ENCODE measurements at places on chromosomes 6 and 20.

- no peak for DNase-seq
Measured at GRCh38 chr20:51586005-51586440, 43.5 kb upstream of the NFATC2 start.

GRCh38 chr6:113476937-113477839, 380.0 kb upstream of the MARCKS start:
- DNase-seq, result no peak

DNA sequence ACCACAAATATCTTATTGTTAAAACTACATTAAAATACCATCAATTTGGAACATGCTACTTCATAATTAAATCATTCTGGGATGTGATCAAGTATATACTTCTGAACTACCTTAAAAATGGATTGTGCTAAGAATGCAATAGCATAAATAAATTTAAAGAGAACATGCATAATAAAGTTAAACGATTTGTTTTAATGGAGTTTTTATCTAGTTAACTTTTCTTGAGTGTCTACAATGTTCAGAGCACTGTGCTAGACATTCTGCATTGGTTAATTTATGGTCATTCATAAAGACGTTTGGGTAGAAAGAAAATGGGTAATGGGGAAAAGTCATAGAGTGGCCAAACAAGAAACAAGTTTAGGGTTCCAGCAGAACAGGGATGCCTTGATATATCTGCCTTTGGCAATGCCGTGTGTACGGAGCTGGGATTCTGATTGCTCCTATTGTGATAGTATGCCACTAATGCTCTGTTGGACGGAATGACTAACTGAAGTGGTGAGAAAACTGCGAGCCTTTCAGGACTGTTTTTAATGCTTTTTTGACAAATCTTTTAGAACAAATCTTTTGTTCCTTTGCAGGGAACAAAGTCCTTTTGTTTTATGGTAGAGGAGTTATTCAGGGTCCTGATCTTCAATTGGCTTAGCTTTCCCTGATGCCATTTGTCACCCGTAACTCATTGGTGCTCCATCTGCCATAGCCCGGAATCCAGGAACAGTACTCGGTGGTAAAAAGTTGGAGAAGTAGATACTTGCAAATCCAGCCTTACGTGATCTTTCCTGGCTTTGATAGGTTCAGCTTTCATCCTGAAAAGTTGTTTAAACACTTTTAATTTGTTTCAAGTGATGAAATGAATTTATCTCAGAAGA, 162.6 kb downstream of the BCKDHB start:
- DNase-seq, result no peak

GRCh38 chr6:119273272-119274196, 76.0 kb downstream of the MAN1A1 start:
- DNase-seq, result no peak

DNA sequence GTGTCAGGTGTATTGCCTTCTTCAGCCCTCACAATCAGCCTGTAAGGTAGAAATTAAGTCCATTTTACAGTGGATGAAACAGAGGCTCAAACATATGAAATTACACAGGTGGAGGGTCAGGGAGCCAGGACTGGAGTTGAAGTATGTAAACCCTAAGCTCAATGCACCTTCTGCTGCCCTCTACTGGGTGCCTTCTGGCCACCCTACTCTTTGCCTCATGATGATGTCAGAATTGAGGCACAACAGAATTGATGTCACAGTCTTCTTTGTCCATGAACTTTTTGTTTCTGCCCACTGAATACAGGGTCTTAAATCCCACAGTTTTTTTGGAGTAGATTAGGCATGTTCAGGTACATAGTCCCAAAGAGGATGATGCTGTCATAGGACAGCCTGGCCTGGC, 400.8 kb upstream of the CHD6 start:
- DNase-seq, result peak; percentile 53

GRCh38 chr6:89375427-89376267, 23.1 kb upstream of the UBE2J1 start:
- peak; percentile 75 for DNase-seq

DNA sequence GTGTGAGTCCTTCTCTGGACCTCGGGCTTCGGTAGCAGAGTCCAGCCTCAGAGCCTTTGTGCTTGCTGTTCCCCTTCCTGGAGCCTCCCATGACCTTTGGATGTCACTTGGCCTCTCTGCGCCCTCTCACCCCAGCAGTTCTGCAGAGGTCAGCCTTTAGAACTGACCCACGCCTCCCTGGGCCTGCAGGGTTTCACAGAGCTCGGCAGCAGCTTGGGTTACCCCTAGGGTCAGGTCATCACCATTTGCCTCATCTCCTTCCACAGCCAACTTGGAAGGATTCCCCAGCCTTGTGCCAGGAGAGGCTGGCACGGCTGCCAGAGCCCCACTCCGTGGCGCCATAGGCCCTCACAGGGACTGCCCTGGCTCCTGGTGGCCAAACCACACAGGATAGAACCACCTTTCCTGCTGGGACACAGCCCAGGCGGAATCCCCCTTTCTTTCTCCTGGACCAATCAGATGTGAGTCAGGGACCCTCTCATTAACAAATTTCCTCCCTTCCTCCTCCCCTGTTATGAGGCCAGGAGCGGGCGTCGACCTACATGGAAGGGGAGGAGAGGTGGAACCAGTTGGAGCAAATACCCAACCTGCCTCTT, 13.9 kb upstream of the SIRPA start:
- DNase-seq, result no peak

GRCh38 chr6:41531591-41532582, 14.3 kb upstream of the FOXP4 start:
- no peak for DNase-seq

DNA sequence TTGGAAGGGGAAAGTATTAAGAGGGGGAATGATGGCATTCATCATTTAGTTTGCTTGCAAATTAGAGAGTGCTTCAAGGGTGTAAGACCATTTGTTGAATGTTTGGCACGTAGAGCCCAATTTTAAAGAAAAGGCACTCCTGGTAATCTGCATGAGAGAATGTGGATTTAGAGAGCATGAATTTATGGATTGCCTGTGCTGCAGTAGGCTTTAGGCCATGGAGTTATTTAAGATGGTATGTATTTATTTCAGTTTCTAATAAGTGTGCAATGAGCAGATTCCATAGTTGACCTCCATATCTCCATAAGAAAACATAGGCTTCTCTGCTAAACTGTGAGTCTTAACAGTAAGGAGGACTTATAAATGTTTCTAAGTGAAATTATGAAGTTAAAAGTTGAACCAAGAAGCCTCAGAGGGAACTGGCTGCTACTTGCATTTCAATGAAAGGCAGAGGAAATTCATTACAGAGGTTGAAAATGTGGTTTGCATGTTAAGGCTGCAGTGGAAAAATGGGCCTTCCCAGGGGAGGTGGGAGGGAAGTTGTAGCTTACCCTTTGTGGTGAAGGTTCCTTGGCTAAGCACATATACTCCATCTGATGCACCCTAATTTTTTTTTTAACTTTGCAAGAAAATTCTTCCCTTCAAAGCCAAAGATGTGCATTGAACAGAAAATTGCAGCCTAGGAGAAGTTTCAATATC, 134.2 kb downstream of the CARMIL1 start:
- DNase-seq, result no peak

GRCh38 chr20:34706912-34707784, 3.0 kb downstream of the TP53INP2 start:
- DNase-seq, result no peak

DNA sequence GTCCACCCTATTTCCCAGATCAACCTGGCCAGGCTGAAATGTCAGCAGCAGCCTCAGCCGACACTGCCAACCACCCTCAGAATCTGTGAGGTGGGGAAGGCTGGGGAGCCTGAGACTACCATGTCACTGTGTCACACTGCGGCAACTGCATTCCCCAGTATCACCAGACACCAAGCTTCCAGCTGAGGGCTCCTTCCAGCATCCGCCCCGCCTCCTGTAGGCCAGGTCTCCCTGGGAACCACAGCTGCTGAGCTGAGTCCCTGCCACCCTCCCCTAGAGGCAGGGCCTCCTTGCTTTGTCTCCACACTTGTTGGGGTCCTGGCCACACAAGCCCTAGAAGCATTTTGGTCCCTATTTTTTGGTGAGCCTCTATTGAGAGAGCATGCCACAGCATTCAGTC, 115.7 kb downstream of the UNC5CL start:
- DNase-seq, result no peak

- no peak for DNase-seq
Measured at GRCh38 chr20:2149507-2149906, 47.9 kb downstream of the STK35 start.

- no peak for DNase-seq
Measured at GRCh38 chr6:153102605-153103318, 28.3 kb downstream of the RGS17 start.

GRCh38 chr6:143323729-143324470, 126.6 kb downstream of the ADAT2 start:
- DNase-seq, result no peak

- DNase-seq, result no peak
Measured at GRCh38 chr20:20195021-20195705, 142.8 kb downstream of the CFAP61 start.

- peak; percentile 87 for DNase-seq
Measured at GRCh38 chr20:50165684-50166554, 12.4 kb upstream of the PEDS1 start.

DNA sequence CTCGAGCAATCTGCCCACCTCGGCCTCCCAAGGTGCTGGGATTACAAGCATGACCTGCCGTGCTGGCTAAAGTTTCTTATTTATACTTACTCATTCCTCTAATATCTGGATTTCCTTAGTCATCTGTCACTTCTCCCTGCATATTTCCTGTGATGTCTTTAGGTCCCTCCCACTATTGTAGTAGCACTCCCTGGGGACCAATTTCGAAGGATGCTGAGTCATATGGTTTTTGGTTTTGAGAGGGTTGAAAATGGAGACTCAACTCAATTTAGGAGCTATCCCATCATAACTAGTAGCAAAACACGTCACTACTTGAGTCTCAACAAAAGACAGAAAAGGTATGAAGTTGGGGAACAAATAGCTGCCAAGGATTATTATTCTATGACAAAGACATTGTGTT, 20.2 kb downstream of the MCUR1 start:
- no peak for DNase-seq

DNA sequence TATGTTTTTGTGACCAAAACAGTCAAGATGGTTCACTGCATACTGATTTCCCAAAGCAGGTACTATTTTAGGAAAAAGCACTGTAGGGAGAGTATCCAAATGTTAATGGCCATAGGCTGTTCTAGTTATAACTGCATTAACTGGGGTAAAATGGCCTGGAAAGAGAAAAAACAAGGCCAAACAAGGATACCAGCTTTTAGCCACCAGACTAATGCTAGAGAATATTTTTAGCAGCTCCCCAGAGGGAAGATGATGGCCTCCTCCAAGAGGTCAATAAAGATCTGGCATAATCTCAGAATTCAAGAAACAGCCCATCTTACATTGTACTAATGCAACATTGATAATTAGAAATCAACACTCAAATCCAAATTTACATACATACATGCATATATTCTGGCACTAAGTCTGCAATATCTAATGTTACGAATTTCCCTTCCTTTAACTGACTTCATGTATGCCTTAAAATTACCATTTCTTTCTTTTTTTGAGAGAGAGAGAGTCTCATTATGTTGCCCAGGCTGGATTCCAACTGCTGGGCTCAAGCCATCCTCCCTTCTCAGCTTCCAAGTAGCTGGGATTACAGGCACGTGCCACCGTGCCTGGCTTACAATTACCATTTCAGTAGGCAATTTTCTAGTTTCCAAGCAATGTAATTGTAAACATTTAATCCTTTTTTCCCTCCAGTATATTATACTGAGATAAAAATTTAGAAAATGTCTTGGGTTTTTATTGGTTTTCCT, 9.3 kb downstream of the COX7A2 start:
- DNase-seq, result no peak

DNA sequence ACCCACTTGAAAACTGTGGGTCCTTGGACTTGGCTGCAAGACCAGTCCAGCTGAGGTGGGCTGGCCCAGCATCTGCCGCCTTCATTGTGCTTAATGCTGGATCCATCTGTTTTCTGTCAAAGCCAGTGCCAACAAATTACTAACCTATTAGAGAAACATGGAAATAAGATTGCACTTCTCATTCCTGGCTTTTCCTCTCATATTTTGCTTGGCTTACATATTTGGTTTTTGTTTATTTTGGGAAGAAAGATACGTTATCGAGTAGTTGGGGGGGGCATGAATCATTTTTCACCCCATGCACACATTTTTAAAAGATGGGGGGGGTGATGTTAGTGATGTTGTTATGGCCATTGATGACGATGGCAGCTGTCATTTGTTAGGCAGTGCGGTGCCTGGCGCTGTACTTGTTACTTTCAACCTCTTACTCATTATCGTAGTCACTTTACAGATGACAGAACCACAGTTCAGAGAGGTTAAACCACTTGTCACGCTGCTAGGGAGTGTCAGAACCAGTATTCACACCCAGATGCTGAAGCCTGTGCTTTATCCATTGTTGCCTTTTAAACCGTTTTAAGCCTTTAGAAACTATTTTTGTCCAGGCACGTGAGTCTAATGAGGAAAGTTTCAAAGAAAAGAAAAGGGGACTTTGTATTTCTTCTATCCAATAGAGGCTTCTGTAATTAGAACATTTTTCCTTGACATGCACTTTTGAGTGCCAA, 180.0 kb downstream of the TMEM242 start:
- DNase-seq, result no peak

GRCh38 chr6:149425754-149426153, 25.7 kb downstream of the SUMO4 start:
- no peak for DNase-seq

DNA sequence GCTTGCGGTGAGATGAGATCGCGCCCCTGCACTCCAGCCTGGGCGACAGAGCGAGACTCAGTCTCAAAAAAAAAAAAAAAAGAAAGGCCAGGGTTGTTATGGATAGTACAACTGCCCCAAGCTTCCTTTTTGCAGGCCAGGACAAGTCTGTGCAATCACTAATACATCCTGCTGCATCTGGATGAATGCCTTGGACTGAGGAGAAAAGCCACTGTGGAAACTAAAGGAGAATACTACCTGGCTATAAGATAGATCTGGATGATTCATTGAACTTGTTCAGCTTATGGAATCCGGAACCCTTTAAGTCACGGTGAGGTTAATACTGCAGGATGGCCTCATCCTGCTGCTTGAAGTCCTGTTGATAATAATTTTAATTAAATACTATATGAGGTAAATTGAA, 278.2 kb downstream of the TFAP2A start:
- no peak for DNase-seq

DNA sequence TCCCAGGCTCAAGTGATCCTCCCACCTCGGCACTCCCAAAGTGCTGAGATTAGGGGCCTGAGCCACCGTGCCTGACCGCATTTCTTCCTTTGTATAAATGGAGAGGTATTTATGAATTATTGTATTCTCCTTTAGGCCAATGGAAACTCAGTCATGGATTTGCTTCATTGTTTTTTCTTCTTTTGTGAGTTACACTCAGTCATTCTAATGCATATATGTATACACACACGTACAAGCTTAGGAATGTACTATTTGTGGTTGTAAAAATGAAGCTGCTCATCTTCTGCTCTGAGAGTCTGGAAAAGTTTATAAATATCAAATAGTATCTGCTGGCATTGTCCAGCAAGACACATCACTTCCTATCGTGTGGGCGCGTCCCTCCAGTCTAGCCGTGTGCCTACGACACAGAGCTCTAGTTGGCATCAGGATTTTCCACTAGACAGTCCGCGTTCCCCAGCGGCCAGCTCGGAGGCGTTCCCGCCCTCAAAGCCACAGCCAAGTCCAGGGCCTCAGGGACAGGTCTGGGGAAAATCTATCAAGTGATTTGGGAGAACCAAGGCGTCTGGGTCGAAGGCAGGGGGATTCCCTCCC, 215.2 kb downstream of the NFATC2 start:
- DNase-seq, result no peak

- DNase-seq, result no peak
Measured at GRCh38 chr6:154602296-154602695, 91.8 kb upstream of the CNKSR3 start.

GRCh38 chr20:45833883-45834796, 541 bp downstream of the SNX21 start:
- peak; percentile 81 for DNase-seq

GRCh38 chr20:42419814-42420532, 769.7 kb downstream of the PTPRT start:
- no peak for DNase-seq

- no peak for DNase-seq
Measured at GRCh38 chr6:83127976-83128375, 60.5 kb downstream of the DOP1A start.
